Peyer's patch (tissue), 4 donors: ENCODE measurements at places on chromosomes 7 and 10. TPM values are rescaled to one million over a fixed set of nuclear protein-coding genes. Genes with fewer than 3 reads are reported as not detected.
A peak's percentile ranks its signal among the peaks of the same experiment; 100 is the strongest.

DNA sequence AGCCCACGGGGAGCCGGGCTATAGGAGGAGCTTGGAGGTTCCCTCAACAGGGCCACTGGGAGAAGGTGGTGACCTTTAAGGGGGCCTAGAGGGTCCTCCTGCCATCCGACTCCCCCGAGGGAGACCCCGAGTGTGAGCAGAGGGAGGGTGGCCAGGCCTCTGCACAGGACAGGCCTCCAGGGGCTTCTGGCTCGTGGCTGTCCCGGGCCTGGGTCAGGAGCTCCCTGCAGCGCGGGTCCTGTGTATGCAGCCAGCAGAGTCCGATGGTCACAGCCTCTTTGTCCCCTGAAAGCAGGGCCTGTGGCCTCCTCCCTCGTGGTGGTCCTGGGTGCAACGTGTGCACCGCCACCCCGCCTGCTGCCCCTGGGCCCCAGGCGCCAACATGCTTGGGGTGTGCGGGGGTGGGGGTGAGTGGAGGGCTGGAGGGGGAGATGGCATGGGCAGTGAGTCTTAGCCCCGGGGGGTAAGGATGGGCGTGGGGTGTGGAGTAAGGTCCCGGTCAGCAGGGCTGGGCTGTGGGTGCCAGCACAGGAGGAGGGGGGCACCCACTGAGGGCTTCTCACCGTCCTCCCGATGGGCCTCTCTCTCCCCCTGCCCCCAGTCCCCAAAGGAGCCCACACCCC is 27.1 kb downstream of the UNCX start:
- DNase-seq = no peak

GRCh38 chr10:110226543-110226925 is 19.1 kb downstream of the MXI1 start:
- DNase-seq = peak; percentile 92

Gene MYH16
- total RNA-seq = not detected

Gene TEX47
- not detected for total RNA-seq
